Heart left ventricle (tissue), 16 donors: ENCODE measurements at places on chromosomes 13 and 19. TPM values are rescaled to one million over a fixed set of nuclear protein-coding genes. Genes with fewer than 3 reads are reported as not detected.
A peak's percentile ranks its signal among the peaks of the same experiment; 100 is the strongest.

MIPEP gene
- 58.6 TPM for polyA plus RNA-seq

GPR12 gene
- 0.08 TPM for polyA plus RNA-seq

FCGBP gene
- polyA plus RNA-seq, result 1.2 TPM

CEACAM4 gene
- 0.46 TPM for polyA plus RNA-seq

- DNase-seq, result no peak
- H3K4me1 ChIP-seq, result no peaks in the 10 kb centered on the region
- no peaks in the 10 kb centered on the region for H3K27me3 ChIP-seq
- H3K36me3 ChIP-seq, result no peaks in the 10 kb centered on the region
Measured at GRCh38 chr13:95480131-95480545, 72.4 kb upstream of the CLDN10 start.

DNA sequence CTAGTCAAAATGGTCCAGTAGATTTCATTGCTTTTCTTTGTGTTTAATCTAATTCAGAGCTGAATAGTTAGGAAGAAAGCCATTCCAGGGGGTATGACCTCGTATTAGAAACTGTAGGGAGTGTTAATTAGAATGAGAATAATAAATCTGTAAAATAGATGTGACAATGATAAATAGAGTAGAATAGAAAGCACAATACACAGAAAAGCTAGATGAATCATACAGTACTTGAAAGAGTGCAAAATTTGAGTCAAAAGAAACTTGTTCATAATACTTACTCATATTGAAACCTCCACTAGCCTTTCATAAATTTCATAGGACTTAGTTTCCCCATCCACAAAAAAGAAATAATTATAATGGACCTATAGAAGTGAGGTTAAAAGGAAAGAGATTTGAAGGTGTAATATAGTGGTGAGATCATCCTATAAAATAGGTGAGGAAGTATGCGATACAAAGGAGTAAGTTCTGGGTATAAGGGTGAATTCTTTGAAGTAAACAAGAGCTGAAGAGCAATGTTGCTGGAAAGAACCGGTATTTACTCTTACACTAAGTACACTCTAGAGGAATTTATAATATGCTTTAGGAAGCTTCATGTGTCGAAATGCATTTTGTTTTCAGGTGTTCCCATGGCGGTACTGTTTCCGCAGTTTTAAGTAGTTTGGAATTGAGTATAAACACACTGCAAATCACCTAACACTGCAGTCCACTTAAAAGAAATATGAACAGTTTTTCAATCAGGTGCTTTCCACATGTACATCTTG, 21.9 kb downstream of the PCDH17 start:
- no peak for DNase-seq
- no peaks in the 10 kb centered on the region for H3K36me3 ChIP-seq

GRCh38 chr19:54630782-54631181, 498 bp downstream of the LILRB1 start:
- peaks cover 9% of the 10 kb centered on the region for H3K27me3 ChIP-seq
- H3K36me3 ChIP-seq, result no peaks in the 10 kb centered on the region
- peaks cover 7% of the 10 kb centered on the region for H3K4me1 ChIP-seq
- no peak overlapping the region for H3K27ac ChIP-seq
- DNase-seq, result no peak
- peak overlapping the region; percentile 22 for H3K4me3 ChIP-seq

DNA sequence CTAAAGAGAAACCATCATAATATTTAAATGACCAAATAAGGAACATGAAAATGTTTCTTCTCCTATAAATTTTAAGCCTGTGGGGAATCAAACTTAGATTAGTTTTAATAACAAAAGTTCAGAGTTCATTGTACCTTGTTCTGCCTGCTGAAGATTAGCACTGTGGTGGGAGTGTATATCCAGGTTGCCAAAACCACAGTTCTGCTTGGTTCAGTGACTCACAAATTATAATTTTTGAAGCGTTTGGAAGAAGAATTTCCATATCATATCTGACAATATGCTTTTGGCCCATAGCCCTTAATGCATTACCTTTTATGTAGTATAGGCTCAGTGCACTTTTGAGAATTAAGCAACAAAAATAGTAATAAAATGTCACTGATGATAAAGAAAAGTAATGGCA, 545.2 kb downstream of the GPC6 start:
- no peaks in the 10 kb centered on the region for H3K4me1 ChIP-seq
- DNase-seq, result no peak
- no peaks in the 10 kb centered on the region for H3K27me3 ChIP-seq
- no peak overlapping the region for H3K4me3 ChIP-seq
- H3K36me3 ChIP-seq, result no peaks in the 10 kb centered on the region

DNA sequence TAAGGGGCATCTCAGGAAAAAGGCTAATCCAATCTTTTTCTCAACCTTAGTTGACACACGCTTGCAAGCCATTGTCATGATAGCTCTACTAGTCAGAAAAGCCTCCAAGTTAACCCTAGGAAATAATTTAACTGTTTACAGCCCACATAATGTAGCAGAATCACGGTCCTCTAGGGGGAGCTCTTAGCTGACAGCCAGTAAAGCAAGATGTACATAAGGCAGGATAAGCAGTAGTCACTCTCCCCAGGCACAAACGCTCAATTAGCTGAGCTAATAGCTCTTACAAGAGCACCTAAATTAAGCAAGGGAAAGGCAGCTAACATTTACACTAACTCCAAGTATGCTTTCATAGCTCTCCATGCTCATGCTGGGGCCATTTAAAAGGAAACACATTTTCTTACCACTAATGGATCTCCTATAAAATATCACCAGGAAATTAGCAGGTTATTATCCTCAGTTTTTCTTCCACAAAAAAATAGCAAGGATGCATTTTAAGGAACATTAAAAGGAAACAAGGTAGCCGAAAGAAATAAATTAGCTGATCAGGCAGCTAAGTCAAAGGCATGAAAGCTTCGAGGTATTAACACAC, 33.7 kb upstream of the ZSCAN5A start:
- no peaks in the 10 kb centered on the region for H3K4me1 ChIP-seq
- H3K4me3 ChIP-seq, result no peak overlapping the region
- no peaks in the 10 kb centered on the region for H3K27me3 ChIP-seq
- no peaks in the 10 kb centered on the region for H3K36me3 ChIP-seq
- H3K27ac ChIP-seq, result no peak overlapping the region

DNA sequence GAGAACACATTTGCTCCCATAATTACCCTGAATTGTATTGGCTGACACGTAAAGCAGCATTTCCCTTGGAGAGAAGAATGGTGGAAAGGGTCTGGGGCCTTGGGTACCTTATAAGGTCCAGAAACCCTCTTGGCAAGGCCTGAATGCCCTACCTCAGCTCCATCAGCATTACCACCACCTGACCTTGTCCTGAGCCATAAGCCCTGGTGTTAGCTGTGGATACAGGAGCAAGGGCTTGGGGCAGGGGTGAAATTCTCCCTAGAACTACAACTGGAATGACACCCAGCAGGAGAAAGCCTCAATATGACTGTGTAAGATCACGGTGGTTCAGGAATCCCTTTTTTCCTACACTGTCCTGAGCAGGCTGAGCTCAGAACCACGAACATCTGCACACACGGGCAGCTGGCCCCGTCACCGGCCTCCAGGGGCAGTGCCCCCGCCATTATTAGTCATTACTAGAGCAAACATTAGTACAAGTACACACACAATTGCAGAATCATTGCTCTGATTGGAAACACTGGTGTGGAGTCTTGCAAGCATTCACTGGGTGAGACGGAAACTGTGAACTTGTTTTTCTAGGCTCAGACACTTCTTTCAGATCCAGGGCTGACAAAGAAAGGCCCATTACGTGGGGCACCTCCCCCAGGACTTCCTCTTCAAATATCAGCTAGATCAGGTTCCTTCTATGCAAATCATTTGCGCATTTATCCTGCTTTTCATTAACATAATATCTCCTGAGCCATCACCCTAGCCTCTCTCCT, 26.8 kb upstream of the MTIF3 start:
- no peaks in the 10 kb centered on the region for H3K4me1 ChIP-seq
- no peak overlapping the region for H3K27ac ChIP-seq
- H3K4me3 ChIP-seq, result no peak overlapping the region
- no peaks in the 10 kb centered on the region for H3K36me3 ChIP-seq

DNA sequence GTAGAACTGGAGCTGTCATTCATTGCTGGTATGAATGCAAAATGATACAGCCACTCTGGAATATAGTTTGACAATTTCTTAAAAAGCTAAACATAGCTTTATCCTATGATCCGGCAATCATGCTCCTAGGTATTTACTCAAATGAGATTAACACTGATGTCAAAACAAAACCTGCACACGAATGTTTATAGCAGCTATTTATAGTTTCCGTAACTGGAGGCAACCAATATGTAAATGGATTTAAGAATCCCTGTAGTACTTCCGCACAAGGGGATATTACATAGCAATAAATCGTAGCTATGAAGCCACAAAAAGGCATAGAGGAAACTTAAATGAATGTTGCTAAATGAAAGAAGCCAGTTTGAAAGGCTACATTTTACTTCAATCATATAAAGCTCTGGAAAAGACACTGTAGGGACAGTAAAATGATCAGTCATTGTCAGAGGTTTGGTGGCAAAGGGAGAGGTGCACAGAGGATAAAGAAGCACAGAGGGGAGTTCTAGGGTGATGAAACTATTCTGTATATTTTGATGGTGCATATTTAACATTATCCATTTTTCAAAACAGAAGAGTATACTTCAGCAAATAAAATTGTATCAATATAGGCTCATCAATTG, 1893.0 kb upstream of the PCDH20 start:
- DNase-seq, result no peak
- no peaks in the 10 kb centered on the region for H3K4me1 ChIP-seq
- H3K36me3 ChIP-seq, result no peaks in the 10 kb centered on the region
- no peak overlapping the region for H3K27ac ChIP-seq
- no peak overlapping the region for H3K4me3 ChIP-seq

GRCh38 chr19:45217193-45217956, 27.8 kb downstream of the EXOC3L2 start:
- no peak for DNase-seq
- no peak overlapping the region for H3K4me3 ChIP-seq
- no peak overlapping the region for H3K27ac ChIP-seq
- H3K36me3 ChIP-seq, result no peaks in the 10 kb centered on the region
- peaks cover 20% of the 10 kb centered on the region for H3K27me3 ChIP-seq
- no peaks in the 10 kb centered on the region for H3K4me1 ChIP-seq

- H3K4me1 ChIP-seq, result peaks cover 3% of the 10 kb centered on the region
- no peak overlapping the region for H3K4me3 ChIP-seq
- H3K27ac ChIP-seq, result no peak overlapping the region
- DNase-seq, result no peak
- no peaks in the 10 kb centered on the region for H3K36me3 ChIP-seq
Measured at GRCh38 chr19:42443944-42444398, 1.2 kb upstream of the CXCL17 start.

GRCh38 chr19:492091-492531, 4.2 kb upstream of the MADCAM1 start:
- H3K36me3 ChIP-seq, result no peaks in the 10 kb centered on the region
- peaks cover 9% of the 10 kb centered on the region for H3K27me3 ChIP-seq

DNA sequence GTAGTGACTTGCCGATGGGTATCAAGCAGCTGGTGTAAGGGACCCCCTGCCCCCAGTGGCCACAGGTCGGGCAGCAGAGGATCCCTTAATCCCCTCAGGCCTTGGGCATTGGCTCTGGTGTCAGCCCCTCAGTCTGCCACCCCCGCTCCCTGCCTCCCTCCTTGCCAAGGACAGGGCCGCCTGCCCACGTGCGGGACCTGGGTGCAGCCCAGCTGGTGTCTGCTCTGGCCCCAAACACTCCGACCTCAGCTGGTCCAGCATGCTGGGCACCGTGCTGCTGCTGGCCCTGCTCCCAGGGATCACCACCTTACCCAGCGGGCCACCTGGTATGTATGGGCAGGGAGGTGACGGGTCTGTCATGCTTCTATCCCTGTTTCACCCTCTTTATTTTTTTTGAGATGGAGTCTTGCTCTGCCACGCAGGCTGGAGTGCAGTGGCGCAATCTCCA, at the start of gene TGFBR3L:
TGFBR3L (plus strand) TSS at position 233 of the 448 bp plus-strand sequence.
- peaks cover 18% of the 10 kb centered on the region for H3K4me1 ChIP-seq
- peaks cover 24% of the 10 kb centered on the region for H3K36me3 ChIP-seq

DNA sequence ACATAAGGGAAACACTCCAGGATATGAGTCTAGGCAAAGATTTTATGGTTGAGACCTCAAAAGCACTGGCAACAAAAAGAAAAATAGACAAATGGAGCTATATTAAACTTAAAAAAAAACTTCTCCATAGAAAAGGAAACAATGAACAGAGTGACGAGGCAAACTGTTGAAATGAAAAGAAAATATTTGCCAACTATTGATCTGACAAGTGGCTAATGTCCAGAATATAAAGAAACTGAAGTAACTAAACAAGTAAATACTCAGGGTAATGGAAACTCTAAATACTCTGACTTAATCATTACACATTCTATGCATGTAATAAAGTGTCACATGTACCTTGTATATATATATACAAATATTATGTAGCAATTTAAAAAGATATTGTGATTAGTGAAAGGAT, 562.5 kb downstream of the GPC5 start:
- no peaks in the 10 kb centered on the region for H3K4me1 ChIP-seq
- no peak overlapping the region for H3K27ac ChIP-seq
- no peak overlapping the region for H3K4me3 ChIP-seq
- no peaks in the 10 kb centered on the region for H3K36me3 ChIP-seq
- H3K27me3 ChIP-seq, result no peaks in the 10 kb centered on the region

GRCh38 chr13:68048802-68049359, 818.7 kb upstream of the PCDH9 start:
- H3K4me3 ChIP-seq, result no peak overlapping the region
- H3K36me3 ChIP-seq, result no peaks in the 10 kb centered on the region
- DNase-seq, result no peak
- no peaks in the 10 kb centered on the region for H3K4me1 ChIP-seq
- no peak overlapping the region for H3K27ac ChIP-seq

GRCh38 chr13:81686877-81687276, 1346.0 kb upstream of the SPRY2 start:
- no peak overlapping the region for H3K27ac ChIP-seq
- no peak overlapping the region for H3K4me3 ChIP-seq
- H3K36me3 ChIP-seq, result no peaks in the 10 kb centered on the region
- no peak for DNase-seq
- no peaks in the 10 kb centered on the region for H3K27me3 ChIP-seq

DNA sequence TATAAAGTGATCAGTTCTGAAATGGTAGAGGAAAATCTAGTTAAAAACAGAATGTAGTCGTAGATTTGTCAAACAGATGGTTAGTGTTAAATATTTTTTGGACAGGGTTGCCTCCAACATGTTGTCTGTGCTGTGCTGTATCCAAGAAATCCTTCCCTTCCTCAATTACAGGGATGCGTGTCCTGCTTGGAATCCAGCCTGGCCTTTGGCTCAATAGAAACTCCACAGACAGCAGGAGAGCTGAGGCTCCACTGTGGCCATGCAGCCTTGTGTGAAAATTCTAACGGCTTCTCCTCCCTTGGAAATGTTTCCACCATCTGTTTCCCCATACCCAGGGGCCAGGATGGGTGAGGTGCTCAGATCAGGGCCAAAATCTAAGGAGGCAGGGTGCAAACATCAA, 67.7 kb upstream of the USP29 start:
- H3K27me3 ChIP-seq, result no peaks in the 10 kb centered on the region
- no peak overlapping the region for H3K27ac ChIP-seq
- no peak for DNase-seq
- H3K36me3 ChIP-seq, result no peaks in the 10 kb centered on the region
- no peaks in the 10 kb centered on the region for H3K4me1 ChIP-seq

GRCh38 chr19:27909185-27909840, 1303.6 kb downstream of the UQCRFS1 start:
- H3K27me3 ChIP-seq, result no peaks in the 10 kb centered on the region
- DNase-seq, result no peak
- H3K4me3 ChIP-seq, result no peak overlapping the region
- no peak overlapping the region for H3K27ac ChIP-seq

- H3K27ac ChIP-seq, result peak overlapping the region; percentile 97
- no peak for DNase-seq
- H3K27me3 ChIP-seq, result no peaks in the 10 kb centered on the region
- H3K4me3 ChIP-seq, result no peak overlapping the region
- no peaks in the 10 kb centered on the region for H3K4me1 ChIP-seq
Measured at GRCh38 chr19:16074488-16075365, 1.6 kb upstream of the TPM4 start.
